Forelimb muscle (tissue), 1 donor: ENCODE measurements at places on chromosomes 5 and 9.

DNA sequence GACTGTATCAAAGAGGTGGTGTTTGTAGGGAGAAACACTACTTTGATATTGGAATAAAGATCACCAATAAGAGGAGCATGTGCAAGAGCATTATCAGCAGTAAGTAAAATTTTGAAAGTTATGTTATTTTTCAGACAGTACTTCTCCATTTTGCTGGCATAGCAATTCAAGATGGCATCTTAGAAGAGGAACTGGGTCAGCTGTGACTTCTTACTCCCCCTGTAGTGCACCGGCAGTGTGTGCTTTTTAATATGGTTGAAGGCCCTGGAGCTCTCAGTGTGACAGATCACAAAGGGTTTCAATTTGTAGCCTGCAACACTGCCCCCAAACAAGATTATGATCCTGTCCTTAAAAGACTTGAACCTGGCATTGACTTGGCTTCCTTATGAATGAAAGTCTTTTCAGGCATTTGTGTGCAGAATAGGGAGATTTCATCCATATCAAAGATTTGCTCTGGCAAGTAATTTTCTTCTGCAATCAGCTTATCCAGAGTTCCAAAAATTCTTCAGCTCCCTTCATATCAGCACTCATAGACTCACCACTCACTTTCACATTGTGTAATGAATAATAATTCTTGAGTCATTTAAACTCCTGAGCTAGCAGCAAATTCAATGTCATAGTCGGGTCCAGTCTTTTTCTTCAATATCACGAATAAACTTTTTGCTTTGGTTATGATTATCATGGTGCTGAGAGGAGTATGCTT is 105.7 kb upstream of the MAMDC2 start:
- DNase-seq = no peak

DNA sequence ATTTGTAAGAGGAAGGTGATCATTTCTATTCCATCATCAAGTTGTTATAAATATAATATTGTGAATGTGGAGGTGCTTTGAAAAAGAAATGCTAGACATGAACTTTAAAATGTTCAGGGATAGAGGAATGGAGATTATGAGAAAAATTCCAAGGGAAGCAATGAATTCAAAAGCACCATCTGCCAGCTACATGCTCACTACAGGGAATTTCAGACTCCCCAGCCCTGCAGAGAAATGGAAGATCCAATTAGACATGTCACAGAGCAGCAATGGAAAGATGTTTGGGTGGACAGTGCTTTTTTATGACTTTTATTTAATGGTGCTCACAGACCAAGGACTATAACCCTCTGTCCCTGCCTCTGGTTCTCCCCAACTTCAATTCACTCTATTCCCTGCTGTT is 209.7 kb downstream of the ESM1 start:
- no peak for DNase-seq

GRCh38 chr5:77972469-77973252 is 196.5 kb upstream of the TBCA start:
- DNase-seq = no peak

- no peak for DNase-seq
Observed at GRCh38 chr5:154520861-154521453, 42.9 kb upstream of the HAND1 start.

DNA sequence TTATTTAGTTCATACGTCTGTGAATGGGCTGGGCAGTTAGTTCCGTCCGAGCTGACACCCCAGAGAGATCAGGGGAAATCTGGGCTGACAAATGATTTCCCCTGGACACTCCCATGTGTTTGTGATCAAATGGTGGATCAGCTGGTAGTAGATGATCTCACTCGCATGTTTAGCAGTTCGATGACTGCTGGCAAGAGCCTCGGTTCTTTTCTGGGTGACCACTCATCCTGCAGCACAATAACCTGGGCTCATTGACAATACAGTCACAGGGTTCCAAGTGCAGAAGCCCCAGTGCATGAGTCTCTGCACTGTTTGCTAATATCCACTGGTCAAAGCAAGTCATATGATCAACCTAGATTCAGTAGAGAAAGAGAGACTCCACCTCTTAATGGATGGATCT is 155.9 kb downstream of the NR2F1-AS1 start:
- DNase-seq = no peak

DNA sequence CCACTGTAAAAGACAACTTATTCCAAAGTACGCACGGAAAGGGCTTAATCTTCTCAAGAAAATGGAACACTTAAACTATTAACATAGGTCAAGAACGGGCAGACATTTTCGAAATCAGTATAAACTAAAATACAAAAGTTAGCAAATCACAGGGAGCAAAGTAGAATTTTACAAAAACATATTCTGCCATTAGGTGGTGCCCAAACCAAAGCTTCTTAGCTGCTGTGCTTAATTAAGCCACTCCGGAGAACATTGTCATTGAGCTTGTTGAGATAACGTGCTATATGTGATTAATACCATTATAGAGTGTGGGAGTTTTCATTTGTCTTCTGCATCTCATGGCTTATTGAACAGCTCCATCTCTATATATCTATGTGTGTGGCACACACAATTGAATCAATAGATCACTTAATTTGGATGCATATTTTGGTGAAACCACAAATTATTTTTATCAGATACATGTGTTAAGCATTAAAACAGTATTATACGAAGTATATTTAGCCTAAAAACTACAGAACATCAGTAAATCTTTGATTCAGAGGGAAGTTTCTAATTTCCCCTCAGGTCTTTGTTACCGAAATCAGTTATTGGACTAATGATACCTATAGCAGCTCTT is 23.4 kb downstream of the UBLCP1 start:
- no peak for DNase-seq

- DNase-seq = no peak
Observed at GRCh38 chr5:32259033-32259432, 53.7 kb downstream of the MTMR12 start.

- no peak for DNase-seq
Observed at GRCh38 chr5:9544502-9545135, 1.3 kb downstream of the SEMA5A start.

- peak; percentile 28 for DNase-seq
Observed at GRCh38 chr9:126704892-126705766, 91.4 kb downstream of the LMX1B start.

GRCh38 chr5:154444556-154445421 is 1.0 kb upstream of the SAP30L start:
- no peak for DNase-seq

- no peak for DNase-seq
Observed at GRCh38 chr5:58239731-58240130, 220.2 kb downstream of the PLK2 start.

DNA sequence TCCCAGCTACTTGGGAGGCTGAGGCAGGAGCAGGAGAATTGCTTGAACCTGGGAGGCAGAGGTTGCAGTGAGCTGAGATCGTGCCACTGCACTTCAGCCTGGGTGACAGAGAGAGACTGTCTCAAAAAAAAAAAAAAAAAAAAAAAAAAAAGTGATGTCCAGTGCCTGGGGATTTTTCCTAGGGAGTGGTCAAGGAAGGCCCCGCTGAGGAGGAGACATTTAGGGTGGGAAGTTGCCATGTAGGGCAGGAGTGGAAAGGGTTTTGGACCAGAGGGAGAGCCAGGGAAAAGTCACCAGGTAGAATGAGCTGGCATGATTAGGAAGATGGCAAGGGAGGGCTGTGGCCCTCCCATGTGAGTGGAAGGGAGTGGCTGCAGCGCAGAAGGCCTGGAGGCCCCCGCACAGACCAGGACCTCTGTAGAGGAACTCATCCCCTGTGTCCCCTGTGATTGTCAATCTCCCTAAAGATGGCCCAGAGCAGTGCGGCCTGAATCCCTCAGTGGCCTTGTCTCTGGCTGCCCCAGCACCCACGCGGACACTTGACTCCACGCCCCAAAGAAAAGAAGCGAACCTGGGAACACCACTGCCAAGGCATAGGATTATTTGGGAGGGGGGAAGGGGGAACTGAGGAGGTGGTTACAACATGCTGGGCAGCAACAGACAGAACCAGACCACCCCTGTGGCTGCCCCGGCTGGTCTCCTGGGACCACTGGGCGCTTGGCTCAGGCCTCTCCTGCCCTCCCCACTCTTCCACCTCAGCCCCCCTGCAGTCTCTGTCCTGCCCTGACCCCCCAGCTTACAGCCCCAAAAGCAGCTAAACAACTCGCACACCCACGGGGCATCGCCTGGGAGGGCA is 2.6 kb upstream of the SQSTM1 start:
- DNase-seq = no peak

DNA sequence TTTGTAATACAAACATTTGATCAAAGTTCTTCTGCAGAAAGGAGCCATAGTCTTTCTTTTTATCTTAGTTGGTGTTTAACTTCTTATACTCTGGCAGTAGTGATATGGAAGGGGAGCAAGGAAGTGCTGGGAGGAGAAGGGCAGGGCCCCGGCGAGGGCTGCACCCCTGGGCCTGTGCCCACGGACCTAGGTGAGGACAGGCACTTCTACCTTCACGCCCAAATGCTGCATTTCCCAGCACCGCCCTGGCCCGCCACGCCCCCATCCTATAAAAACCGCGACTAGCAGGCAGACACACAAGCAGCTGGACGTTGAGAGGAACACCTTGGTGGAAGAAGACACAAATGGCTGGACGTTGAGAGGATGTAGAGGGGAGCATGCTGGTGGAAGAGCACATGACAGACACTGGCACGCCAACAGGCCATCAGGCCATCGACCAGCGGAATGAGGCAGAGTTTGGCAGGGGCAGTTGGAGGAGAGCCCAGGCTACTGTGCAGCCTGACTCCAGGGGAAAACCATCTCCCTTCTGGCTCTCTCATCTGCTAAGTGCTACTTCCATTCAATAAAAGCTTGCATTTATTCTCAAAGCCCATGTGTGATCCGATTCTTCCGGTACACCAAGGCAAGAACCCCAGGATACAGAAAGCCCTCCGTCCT is 81.5 kb upstream of the C9orf72 start:
- no peak for DNase-seq

DNA sequence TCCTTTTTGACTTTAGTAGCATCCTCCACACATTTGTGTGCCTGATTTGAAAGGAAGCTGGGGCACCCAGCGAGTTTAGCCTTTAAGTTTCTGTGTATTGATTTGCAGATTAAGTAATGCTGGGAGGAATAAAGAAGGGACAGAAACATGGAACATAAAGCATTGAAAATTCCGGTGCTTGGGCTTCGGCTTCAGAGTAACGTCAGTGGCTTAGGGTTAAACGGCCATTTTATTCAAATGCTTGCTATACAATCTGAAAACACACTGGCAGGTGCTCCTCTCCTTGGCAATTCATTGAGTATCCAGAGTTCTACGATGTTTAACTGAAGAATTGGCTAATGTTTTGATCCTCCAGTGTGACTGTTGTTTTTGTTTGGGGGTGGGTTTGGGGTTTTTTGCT is 58.0 kb upstream of the FSD1L start:
- no peak for DNase-seq

- DNase-seq = no peak
Observed at GRCh38 chr5:150777685-150778084, 872 bp upstream of the SMIM3 start.

DNA sequence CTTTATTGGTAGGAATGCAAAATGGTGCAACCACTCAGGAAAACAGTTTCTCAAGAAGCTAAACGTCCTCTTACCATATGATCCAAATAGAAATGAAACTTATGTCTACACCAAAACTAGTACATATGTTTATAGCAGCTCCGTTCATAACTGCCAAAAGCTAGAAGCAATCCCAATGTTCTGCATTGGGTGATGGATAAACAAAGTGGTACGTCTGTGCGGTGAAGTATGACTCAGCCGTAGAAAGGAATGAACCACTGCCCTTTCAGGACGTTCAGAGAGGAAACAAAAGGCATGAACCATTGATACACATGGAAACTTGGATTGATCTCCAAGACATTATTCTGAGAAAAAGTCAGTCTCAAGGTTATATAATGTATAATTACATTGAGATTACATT is 27.6 kb downstream of the HNRNPH1 start:
- no peak for DNase-seq

DNA sequence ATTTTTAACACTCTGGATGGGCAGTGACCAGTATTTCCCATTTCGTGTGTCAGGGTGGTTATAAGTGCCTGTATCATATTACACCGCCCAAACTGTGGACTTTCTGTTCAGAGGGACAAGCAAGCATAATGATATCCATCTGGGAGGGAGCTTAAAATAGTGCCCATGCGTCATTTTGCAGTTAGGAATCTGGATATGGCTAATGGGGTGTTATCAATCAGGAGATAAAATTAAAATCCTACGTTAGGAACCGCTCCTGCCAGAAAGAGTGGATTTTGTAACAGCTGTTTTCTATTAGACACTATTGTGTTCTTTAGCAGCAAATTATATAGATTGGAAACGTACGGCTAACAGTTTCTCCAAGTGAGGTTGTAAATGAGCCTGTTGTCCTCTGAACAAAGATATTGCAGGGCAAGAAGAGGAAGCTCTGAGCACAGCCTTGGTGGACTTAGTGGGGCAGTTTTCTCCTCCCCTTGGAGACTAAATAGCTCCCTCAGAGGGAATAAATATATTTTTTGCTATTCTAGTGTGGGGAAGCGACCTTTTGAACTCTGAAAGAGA is 160.4 kb downstream of the SPATA31D1 start:
- DNase-seq = peak; percentile 25

GRCh38 chr5:61632064-61632463 is 300.0 kb downstream of the ZSWIM6 start:
- no peak for DNase-seq

- DNase-seq = no peak
Observed at GRCh38 chr9:91291866-91292265, 69.9 kb downstream of the AUH start.

- DNase-seq = no peak
Observed at GRCh38 chr5:25181249-25181648, 536.5 kb upstream of the CDH10 start.

DNA sequence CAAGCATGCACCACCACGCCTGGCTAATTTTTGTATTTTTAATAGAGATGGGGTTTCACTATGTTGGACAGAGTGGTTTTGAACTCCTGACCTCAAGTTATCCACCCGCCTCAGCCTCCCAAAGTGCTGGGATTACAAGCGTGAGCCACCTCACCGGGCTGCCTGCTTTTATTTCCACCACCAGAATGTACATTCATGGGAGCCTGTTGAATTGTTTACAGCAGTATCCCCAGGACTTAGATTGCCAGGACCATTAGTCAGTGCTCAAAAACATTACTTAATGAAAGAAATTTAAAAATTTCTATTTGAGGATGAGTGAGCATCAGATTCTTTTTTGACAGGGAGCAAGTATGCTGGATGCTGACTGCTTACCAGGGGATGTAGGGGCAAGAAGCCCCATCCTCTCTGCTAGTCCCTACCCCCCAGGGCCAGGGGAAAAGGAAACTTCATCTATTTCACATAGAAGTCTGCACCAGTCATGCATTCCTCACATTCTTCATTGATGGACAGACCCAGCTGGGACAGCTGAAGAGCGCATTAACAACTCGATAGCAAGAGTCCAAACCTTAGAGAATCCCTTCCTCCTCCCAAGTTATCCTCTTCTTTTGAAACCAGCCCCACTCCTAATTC is 10.3 kb upstream of the RGMB start:
- DNase-seq = no peak

GRCh38 chr9:99682870-99683269 is 138.8 kb upstream of the NR4A3 start:
- no peak for DNase-seq
